ENCODE measurements at places on chromosomes 1 and 21. TPM values are rescaled to one million over a fixed set of nuclear protein-coding genes. Genes with fewer than 3 reads are reported as not detected.

NHLH1 gene
- total RNA-seq, result not detected

CACNA1S gene
- total RNA-seq, result not detected

ATP5PB gene
- total RNA-seq, result 105 TPM

ADAM30 gene
- 0.13 TPM for total RNA-seq

CD1D gene
- 0.52 TPM for total RNA-seq

OR6K3 gene
- total RNA-seq, result not detected

KLHDC8A gene
- total RNA-seq, result not detected

LENEP gene
- total RNA-seq, result not detected

EDARADD gene
- 5.4 TPM for total RNA-seq

KRTAP21-2 gene
- total RNA-seq, result not detected

MMEL1 gene
- total RNA-seq, result 2.0 TPM
